ENCODE measurements at places on chromosomes 1 and 21.

DNA sequence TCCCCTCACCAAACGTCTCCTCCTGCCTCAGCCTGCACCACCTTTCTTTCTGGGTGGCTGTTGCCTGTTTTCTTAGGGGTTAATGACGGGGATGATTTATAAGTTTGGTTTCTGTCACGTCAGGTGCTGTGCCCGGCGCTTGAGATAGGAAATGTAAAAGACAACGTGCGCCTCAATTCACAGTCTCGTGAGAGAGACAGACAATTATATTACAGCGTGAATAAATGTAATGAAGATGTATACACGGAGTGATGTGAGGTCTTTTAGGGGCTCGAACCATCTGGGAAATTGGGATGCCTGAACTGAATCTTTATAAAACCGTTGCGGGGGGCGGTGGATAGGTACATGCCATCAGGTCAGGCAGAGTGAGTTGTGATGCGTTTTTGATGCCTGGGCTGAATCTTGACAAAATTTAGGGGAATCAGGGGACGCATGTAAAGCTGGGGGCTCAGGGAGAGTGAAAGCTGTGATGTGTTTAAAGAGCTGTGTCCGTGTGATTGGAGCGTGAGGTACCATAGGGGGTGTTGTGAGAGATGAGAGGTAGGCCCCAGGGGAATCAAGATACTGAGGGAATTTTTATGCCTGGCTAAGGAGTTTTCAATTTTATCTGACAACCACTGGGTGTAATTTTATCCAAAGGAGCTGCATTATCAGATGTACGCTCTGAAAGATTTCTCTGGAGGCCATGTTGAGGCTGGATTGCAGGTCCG, 831 bp downstream of the TIPRL start:
- DNase-seq: peak; percentile 11

GRCh38 chr1:241610056-241610815, 29.9 kb downstream of the CHML start:
- no peak for DNase-seq

DNA sequence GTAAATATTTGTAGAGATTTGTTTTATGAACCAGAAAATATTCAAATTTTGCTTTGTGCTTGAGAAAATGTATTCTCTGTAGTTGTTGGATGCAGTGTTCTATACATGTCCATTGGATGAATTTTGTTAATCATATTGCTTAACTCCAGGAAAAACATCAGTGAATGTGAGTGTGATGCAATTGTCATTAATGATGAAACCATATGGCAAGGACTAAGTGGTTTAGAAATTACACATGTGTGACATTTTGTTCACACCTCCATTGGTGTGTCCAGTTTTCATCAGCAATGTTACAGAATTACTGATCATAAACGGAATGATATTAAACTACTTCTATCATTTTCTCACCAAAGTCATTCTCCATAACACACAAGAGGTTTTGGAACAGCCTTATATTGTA, 151.8 kb upstream of the ST6GALNAC5 start:
- peak; percentile 5 for DNase-seq

GRCh38 chr1:108570128-108570527, 10.2 kb downstream of the EEIG2 start:
- DNase-seq: peak; percentile 27
